Upper lobe of left lung (tissue), 6 donors: ENCODE measurements at places on chromosomes 2 and 18. TPM values are rescaled to one million over a fixed set of nuclear protein-coding genes. Genes with fewer than 3 reads are reported as not detected.

The IL1RN gene
- total RNA-seq, result 11.9 TPM

The LGALSL gene
- total RNA-seq, result 17.6 TPM

The NCKAP5 gene
- total RNA-seq, result 23.5 TPM

The SCN1A gene
- 21.5 TPM for total RNA-seq

DNA sequence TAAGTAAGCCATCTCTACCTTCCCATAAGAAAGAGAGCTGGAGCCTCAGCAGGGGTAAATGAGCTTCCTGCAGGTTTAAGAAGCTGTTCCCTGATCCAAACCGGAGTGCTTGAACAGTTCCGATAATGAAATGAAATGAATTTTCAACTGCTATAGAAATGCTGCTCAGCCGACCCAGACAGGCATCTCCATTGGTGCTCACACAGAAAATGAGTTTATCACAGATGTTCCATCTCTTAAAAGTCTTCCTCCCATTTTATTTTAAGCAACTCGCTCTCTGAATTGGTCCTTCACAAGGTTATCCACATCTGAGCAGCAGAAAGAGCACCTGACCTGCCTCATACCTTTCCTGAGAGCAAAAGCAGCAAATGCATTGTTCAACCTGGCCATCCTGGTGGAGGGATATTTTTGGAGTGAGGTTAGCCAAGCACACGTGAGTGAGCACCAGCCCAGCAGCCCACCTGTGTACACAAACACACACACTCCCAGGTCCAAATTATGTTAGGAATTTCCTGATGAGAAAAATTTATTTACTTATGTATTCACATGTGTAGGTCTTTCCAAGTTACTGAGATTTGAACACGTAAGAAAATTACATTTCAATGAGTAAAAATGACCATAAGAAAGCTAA, 42.2 kb upstream of the CCDC68 start:
- DNase-seq, result no peak
- no peaks in the 10 kb centered on the region for H3K4me1 ChIP-seq
- H3K27ac ChIP-seq, result no peak overlapping the region
- H3K4me3 ChIP-seq, result no peak overlapping the region
- H3K27me3 ChIP-seq, result no peaks in the 10 kb centered on the region
- no peaks in the 10 kb centered on the region for H3K36me3 ChIP-seq

The ALPI gene
- total RNA-seq, result not detected

GRCh38 chr2:205868773-205869333, 186.6 kb downstream of the NRP2 start:
- H3K27ac ChIP-seq, result no peak overlapping the region
- no peaks in the 10 kb centered on the region for H3K36me3 ChIP-seq
- no peaks in the 10 kb centered on the region for H3K27me3 ChIP-seq
- no peaks in the 10 kb centered on the region for H3K4me1 ChIP-seq
- H3K4me3 ChIP-seq, result no peak overlapping the region
- DNase-seq, result no peak

GRCh38 chr2:20193185-20193584, 31.7 kb downstream of the SDC1 start:
- peaks cover 8% of the 10 kb centered on the region for H3K4me1 ChIP-seq
- H3K27me3 ChIP-seq, result no peaks in the 10 kb centered on the region
- H3K27ac ChIP-seq, result peak overlapping the region; percentile 57
- H3K36me3 ChIP-seq, result no peaks in the 10 kb centered on the region

The DES gene
- 299 TPM for total RNA-seq

GRCh38 chr18:45068400-45069094, 387.9 kb downstream of the SETBP1 start:
- no peaks in the 10 kb centered on the region for H3K27me3 ChIP-seq
- no peak overlapping the region for H3K27ac ChIP-seq
- peaks cover 8% of the 10 kb centered on the region for H3K4me1 ChIP-seq
- no peak overlapping the region for H3K4me3 ChIP-seq
- H3K36me3 ChIP-seq, result peaks cover 3% of the 10 kb centered on the region
